Stimulated activated CD4-positive, alpha-beta T cell treated with anti-CD3 and anti-CD28 coated beads, Interleukin-12 subunit alpha, Interleukin-12 subunit beta, amount 100 ng/mL, for 24 hours (primary cell): ENCODE measurements at places on chromosomes 3 and 15.

DNA sequence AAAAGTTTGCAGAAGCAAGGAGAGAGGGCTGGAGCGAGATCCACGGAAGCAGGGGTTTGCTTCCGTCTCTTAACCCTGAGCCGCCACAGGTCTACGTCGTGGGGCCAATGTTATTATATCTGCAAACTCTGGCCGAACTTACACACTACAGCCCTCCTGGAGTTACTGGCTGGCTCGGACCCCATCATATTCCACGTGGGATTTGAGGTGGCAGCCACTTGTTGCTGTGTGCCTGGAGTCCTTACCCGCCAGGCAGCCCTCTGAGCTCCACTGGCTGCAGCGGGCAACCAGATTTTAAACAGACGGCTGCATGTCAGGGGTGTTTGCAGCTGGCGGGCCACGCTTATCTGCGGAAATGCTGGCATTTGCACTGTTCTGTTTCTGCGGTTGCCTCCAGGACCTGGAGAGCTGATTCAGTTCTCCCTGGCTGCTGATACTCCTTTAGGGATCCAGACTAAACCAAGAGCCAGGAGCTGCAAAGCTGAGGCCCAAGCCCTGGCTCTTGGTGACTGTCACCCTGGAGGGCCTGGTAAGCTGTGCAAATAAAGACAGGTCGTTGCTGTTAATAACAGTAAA is 34.7 kb downstream of the TM2D3 start:
- DNase-seq = no peak

DNA sequence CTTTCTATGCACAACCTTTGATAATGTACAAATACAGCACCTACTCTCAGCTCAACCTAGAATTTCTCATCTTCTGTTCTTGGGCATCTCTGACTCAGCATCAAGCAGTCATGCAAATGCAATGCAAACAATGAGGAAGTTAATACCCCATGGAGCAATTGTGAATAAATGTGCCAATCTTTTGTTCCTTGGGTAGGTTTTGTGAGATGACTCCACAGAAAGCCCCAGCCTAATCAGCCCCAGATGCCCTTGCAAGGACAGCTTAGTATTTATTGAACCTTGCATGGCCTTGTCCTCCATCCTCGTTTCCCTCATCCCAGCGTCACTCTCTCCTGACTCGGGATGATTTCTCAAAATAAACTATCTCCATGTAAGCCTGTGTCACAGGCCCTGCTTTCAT is 494.7 kb upstream of the NECTIN3 start:
- DNase-seq = no peak

GRCh38 chr15:73921254-73921925 is 4.9 kb upstream of the LOXL1 start:
- DNase-seq = no peak

DNA sequence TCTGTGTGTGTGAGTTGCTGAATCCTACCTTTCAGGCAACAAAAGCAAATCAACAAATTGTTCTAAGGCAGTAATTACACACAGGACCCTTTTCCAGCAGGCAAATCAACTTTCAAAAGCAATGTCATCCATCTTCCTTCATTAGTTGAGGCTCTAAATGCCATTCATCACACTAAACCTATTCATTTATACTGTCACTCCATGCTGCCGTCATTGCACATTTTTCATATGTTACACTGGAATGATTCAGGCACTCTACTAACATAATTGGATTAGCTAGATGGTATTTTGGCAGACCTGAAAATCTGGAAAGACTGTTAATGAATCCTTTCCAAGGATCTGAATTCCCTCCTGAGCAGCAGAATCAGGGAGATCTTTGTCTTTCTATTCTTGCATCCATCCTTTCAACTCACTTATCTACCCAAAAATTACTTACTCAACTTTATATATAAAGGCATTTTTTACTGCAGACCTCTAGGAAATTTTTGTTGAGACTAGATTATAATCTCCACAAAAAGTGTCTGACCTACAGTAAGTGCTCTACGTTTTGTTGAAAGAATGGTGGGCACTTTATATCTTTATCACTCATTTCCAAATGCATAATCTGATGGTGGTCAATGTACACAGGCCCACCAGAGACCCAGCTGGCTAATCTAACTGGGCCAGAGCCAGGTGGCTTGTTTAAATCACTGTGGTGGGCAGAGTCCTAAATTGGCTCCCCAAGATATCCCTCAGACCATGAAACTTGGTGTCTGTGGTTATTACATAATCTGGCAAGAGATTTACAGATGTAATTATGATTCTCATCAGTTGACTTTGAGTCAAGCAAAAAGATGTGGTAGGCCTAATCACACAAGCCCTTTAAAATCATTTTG is 25.0 kb downstream of the MIX23 start:
- DNase-seq = no peak

DNA sequence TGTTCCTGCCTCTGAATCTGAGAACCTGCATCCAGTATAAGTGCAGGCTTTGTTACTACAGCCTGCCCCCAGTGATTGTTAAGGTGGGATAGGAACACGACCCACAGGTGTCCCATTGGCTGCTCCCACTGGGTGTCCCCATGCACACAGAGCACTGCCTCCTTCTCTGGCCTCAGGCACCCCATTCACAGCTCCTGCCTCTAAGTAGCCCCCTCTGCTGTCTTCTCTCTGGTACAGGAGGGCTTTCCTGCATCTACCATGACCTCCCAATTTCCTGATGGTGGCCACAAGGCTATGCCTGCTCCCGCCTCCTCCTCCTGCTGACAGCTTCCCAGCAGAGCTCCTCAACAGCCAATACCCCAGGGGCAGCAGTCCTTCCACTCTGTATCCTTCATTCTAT is 238.6 kb upstream of the TMC3 start:
- DNase-seq = no peak

DNA sequence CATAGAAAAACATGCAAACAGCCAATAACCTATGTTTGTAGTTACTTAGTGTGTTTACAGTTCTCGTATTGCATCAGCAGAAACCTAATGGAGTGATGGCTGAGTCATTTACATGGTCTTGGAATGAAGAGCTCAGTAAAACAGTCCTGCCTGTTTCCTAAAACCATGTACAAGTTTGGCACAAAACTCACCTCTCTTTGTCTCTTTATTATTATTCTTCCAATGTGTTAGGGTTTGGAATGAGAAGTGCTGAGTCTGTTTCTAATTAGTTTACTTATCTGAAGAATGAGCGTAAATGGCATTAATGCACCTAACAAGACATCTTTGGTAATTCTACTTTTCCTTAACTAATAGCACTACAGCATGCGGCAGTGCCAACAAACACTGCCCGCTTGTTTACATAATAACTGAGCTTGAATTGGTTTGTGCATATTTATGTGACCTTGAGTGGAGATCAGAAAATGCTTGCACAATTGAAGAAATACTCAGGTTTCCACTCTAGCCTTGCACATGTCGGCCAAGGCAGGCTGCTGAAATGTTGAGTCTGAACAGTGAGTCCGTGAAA is 385.4 kb upstream of the SEMA6D start:
- no peak for DNase-seq

GRCh38 chr3:193554811-193555210 is at the start of gene ATP13A4:
ATP13A4 (minus strand) TSS chr3:193554895; CDS start chr3:193554799, 96 bp downstream.
- no peak for DNase-seq

- DNase-seq = no peak
These were observed 19.1 kb upstream of the SCAANT1 start for GRCh38 chr3:63931290-63931689.

- no peak for DNase-seq
These were observed at the start of gene GALNT15 for GRCh38 chr3:16174389-16174788. GALNT15 (plus strand) TSS chr3:16174680; CDS start chr3:16175152, 472 bp downstream.

DNA sequence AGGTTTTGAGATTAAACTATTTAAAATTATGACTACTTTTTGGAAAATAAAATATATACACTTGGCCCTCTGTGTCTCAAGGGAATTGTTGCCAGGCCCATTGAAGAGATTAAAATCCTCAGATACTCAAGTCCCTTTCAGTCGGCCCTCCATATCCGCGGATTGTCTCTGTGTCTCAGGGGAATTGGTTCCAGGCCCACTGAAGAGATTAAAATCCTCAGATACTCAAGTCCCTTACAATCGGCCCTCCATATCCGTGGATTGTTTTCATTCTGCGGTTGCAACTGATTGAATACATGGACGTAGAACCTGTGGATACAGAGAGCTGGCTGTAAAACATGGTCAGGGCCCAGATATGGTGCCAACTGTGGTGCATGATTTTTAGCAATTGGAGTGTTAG is 15.7 kb upstream of the LRCH3 start:
- no peak for DNase-seq

DNA sequence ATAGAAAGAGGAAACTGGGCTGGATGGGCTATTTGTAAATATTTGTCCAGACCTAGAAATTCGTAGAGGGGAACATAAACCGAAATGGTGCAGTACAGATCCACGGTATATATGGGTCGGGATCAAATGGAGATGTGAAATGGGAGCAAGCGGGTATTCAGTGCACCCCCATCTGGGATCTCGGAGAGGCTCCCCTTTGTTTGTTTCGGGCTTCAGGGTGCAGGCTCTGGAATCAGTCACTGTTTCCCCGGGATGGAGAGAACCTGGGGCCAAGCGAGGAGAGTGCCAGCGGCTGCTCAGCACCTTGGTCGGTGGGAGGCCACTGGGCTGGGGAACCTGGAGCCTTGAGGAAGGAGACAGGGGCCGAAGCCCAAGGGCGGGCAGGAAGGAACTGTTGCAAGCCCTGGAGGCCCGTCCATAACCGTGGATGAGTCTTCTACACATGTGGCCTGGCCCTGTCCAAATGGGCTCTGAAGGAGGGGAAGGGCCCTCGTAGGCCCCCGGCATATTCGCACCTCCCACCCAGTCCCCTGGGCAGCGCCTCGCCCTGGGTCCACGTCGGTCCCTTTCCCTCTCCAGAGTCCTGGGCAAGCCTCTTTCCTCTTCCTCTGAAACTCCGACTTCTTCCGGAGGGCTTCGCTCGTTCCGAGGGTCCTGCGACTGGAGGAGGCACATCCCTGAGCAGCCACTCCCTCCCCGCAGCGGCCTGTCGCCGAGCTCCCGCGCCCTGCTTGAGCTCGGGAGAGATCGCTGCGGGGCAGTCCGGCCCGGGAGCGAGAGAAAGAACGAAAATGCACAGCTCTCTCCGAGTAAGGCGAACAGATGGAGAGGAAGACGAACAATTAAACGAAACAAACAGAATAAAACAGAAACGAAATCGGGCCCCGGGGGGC is 3.0 kb downstream of the ISL2 start:
- DNase-seq = no peak

DNA sequence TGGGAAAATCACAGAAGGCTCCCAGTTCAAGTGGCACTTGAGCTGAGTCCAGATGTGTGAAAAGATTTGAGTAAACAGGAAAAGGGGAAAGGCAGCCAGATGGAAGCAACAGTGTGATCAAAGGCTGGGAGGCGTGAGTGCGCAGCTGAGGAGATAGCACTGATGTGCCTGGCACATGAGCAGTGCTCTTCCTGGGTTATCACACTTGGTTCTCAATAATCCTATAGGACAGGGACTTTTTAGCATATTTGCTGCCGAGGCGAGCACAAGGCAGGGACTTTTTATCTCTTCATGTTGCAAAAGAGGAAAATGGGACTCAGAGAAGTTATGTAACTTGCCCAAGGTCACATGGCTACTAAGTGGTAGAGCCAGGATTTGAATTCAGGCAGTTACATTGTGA is 39.6 kb downstream of the CORO2B start:
- no peak for DNase-seq

GRCh38 chr15:36332301-36332700 is 247.1 kb upstream of the CDIN1 start:
- no peak for DNase-seq

- DNase-seq = no peak
These were observed 149.8 kb downstream of the FNDC3B start for GRCh38 chr3:172189213-172189612.

GRCh38 chr3:65833761-65834505 is 204.8 kb downstream of the MAGI1 start:
- DNase-seq = no peak

DNA sequence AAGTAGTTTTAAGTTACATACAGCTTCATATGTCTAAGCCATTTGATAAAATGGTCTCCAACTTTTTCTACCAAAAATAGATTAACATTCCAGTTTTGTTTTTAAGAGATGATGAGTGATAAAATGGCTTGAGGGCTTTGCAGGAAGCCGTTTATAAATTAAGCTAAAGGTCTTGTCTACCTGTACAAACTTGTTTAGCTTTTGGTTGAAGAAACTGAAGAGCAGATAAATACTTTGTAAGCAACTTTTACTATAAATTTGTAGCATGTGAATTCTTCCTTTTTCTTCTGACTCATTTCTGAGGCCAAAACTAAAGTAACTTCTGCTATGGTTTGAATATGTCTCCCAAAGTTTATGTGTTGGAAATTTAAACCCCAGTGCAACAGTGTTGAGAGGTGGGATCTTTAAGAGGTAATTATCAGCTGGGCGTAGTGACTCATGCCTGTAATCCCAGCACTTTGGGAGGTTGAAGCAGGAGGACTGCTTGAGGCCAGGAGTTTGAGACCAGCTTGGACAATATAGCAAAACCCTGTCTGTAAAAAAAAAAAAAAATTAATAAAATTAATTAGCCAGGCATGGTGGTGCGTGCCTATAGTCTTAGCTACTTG is 8.2 kb upstream of the NEDD4 start:
- DNase-seq = no peak

DNA sequence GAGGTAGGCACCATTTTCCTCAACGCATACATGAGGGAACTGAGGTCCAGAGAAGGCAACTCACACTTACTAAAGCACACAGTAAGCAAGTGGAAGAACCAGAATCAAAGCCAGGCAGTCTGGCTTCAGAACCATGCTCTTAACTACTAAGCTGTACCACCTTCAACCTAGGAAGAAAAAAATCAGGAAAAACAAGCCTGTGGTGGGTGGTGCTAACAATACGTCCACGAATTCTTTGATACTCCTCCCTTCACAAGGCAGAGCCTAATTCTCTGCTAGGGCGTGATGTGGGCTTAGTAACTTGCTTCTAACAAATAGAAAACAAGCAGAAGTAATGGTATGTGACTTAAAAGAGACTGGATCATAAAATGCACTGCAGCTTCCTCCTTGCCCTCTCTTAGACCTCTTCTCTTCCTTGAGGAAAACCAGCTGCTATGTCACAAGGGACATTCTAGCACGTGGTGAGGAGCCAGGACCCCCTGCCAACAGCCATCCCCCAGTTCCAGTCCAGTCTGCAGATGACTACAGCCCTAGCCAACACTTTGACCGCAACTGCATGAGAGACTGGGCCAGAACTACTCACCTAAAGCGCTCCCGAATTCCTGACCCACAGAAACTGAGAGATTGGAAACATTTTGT is 36.9 kb downstream of the HACD2 start:
- no peak for DNase-seq

DNA sequence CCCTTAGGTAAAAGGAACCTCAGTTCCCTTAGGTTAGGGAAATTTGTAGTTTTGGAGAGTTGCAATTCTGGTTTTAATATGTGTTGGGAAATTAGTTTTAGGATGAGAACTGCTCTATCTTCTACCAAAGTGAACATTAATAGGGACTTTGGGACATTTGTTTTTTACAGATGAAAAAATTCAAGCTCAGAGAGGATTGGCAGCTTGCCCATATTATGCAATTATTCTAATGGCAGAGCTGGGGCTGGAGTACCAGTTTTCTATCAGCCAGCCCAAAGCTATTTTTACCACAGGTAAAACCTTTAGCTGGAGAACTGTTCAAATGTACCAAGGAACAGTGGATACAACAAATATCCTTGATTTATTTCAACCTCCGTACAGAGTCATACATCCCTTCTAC is 127.0 kb downstream of the CPNE4 start:
- DNase-seq = no peak
